ENCODE measurements at places on chromosomes 1 and 21.

DNA sequence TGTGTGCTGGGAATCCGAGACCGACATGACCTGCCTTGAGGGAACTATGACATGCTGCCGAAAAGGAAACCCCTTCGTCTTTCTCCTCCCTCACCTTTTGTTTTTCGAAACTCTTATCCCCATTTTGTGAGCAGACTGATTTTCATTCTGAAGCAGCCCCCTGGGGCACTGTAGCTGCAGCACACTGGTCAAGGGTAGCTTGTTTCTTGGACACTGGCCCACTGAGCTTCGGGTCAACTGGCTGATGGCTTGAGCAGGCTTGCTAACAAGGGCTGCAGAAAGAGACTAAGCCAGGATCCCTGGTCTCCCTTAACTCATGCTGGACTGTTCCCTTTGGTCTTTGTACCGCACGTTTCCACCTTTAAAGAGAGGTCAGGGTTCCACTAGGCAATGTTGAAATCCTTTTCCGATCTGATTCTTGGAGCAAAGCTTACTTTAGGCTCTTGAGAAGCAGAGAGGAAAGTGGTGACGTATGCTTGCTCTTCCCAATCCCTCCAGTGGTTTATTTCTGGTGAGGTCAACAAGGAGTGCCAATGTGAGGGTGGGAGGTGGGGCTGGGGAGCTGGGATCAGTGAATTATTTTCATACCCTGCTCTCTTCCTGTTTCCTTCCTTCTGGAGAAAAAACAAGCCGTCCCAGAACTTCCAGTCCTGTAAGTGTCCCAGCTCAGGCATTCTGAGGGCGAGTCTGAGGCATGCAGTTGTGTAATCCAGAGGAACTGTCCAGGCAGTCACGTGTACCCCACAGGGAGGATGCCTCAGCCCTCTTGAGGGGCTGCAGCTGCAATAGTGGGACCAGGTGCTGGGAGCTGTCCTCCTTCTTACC lies 7.6 kb downstream of the CYP4B1 start:
- DNase-seq: no peak

DNA sequence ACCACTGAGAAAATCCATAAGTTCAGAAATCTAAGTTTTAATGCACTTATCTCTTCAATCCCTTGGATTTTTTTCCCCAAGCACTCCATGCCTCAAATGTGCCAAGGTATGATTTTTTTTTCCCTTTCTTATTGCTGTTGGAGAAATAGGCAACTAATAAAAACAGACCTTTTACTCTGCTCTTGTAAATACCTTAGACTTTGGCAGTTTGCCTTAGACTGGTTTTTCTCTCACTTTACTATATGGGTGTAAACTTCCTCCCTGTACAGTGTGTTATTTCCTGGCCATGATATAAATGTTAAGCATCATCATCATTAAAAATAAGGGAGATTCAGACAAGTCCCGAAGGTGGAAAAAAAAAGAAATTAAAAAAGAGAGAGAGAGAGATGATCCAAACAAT lies 65.7 kb downstream of the LRRC8C start:
- no peak for DNase-seq

GRCh38 chr1:174940646-174941175 lies 59.0 kb upstream of the CACYBP start:
- DNase-seq: no peak

DNA sequence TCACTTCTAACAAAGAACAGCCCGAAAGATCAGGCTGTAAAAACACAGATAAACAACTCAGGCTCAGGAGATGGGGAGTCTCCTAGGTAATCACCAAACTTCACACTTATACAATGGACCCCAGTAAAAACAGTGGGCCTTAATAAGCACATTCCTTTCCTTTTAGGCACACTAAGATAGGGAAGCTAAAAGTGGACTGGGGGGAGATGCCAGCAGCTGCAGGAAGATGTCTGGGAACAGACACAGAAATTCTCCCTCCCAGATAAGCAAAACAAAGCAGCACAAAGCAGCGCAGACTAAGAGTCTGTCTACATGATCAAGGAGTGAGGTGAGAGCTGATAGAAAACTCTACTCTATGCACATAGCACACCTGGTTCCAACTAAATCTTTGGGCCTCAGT lies 29.0 kb upstream of the CTBS start:
- DNase-seq: no peak

- DNase-seq: no peak
These were observed 15.5 kb downstream of the TRIM33 start for GRCh38 chr1:114495486-114495885.

DNA sequence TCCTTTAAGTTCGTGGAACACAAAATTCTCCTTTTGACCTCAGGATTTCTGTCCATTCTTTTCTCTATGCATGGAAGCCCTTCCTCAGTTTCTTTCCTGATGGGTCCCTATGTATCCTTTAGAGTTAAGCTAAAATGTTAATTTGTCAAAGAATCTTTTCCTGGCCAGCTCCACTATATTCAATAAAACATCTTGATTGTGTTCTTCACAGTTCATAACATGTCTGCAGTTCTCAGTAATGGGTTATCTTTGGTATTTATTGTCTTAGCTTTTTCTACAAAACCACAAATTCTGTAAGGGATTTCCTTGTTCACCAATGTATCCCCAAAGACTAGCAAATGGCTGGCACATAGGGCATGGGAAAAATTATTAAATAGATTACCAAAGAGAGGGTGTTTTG lies 998.5 kb downstream of the ADGRL2 start:
- no peak for DNase-seq

DNA sequence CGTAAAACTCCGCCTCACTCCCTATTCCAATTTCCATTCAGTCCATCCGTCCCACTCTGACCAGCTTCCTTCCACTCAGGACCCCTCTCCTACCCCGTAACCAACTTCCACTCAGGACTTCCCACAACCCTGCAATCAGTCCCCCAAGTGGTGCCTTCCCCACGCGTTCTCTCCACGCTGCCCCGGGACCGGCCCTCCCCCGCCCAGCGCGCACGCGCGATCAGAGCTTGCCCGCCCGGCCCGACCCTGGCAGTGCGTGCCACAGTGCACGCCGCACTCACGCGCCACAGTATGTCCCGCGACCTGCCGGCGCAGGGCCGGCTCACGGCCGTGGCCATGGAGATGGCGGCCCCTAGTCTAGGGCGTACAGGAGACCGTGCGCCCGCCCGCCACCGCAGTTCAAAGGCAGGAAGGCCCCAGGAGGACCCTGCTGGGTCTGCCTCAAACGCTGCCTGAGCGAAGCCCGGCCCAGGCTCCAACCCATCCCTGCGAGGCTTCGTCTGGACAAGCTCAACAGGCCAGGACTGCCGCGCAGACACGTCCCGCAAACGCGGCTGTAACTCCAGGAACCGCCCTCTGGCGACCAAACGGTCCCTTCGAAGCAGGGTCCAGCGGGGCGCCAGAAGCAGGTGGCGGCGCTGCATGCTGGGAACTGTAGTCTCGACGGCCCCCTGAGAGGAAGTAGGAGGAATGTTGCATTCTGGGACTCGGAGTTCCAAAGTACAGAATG lies at the start of gene NDC1:
NDC1 (minus strand) TSS at position 373 of the 730 bp plus-strand sequence; CDS start at position 338, 35 bp downstream.
- DNase-seq: peak; percentile 94

DNA sequence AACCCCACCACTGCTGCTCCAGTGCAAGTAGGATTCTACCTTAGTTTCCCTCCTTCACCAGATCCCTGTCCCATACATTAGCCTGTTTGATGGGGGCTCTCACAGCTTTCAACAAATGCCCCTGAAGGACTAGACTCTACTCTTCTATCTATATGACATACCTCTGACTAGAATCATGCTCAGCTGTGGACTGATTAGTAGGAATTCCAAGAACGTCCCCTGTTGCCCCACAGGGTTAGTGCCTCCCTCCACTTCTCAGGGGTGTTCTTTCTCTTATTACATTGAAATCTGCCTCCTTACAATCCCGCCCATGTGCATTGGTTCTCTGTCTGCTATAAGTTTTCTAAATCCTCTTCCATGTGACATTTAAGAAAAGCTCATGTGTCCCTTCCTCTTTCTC lies 375.9 kb upstream of the DUSP10 start:
- no peak for DNase-seq

- no peak for DNase-seq
These were observed 549 bp downstream of the PARS2 start for GRCh38 chr1:54763816-54764132.

DNA sequence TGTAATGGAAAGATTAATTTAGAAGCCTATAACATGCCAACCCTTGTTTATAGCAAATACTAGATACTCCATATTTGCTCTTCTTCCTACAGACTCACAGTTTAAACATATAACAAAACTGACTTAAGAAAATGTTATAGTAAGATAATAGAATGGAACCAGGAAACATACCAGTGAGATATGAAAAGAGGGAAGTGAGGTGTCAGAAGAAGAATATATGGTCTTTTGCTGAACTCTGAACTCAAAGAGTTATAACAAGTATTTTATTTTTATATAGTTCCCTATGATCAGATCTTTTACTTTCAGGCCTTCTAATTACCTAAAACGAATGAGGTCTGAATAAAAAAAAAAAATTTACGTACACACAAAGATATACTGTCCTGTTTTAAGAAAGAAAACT lies 20.9 kb downstream of the TMED5 start:
- DNase-seq: no peak

DNA sequence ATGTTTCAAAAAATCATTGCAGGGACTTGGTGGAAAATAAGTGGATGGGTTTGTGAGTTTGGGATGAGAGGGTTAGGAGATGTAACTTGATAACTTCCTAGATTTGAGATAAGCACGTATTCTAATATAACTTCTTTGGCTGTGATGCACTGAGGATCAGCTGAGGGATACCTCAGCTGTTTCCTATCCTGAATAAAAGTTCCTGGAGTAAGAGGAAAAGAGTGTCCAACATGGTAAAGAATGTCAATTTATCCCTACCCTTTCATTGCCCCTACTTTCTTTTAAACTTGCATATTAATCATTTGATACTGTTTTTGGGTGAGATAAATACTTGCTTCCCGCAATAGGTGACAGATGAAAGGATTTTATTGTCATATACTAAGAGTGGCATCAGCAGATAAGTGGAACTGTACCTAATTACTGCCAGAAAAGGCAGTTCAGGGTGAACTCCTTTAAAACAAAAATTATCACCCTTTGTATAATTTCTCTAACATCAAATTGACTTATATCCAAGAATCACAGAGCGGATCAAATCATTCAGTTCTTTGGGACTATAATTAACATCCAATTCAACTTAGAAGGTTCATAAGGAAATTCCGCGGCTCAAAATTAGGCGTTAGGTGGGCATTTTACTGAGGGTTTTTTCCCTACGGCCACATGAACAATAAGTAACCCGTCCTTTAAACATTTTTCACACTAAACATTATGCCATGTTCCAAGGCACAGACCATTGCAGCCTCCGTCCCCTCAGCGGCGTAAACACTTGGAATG lies 1.4 kb upstream of the SUCO start:
- no peak for DNase-seq

GRCh38 chr1:96509951-96510350 lies 211.6 kb upstream of the PTBP2 start:
- no peak for DNase-seq

- no peak for DNase-seq
These were observed 114.1 kb downstream of the C1orf94 start for GRCh38 chr1:34290831-34291230.

- no peak for DNase-seq
These were observed 86.0 kb downstream of the CASZ1 start for GRCh38 chr1:10710489-10710888.

DNA sequence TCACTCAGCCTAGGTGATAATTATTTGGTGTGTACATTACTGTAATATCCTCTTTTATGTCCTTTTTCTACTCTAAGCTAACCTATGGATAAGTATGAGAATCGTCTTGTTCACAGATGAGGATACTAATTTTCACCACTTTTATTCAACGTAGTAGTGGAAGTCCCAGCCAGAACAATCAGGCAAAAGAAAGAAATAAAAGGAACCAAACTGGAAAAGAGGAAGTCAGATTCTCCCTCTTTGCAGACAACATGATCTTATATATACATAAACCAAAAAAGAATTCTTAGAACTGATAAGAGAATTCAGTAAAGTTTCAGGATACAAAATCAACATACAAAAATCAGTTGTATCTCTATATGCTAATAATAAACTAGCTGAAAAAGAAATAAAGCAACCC lies 12.6 kb upstream of the RGL1 start:
- DNase-seq: no peak

DNA sequence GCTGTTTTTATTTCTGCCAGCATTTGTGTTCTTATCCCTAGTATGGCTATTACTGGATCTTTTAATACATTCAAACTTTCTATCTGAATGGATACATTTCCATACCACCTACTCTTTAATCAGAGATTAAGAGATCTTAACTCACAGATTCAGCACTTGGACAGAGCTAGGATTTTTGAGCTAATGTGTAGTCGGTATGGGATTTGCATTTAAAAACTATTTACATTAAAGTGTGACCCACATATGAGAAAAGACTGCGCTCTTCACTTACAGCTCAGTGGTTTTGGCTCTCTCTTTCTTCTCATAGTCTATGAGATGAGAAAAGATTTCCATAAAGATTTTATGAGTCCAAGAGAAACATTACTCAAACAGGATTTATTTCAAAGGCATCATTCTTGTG lies 16.4 kb downstream of the HMGB4 start:
- DNase-seq: no peak

DNA sequence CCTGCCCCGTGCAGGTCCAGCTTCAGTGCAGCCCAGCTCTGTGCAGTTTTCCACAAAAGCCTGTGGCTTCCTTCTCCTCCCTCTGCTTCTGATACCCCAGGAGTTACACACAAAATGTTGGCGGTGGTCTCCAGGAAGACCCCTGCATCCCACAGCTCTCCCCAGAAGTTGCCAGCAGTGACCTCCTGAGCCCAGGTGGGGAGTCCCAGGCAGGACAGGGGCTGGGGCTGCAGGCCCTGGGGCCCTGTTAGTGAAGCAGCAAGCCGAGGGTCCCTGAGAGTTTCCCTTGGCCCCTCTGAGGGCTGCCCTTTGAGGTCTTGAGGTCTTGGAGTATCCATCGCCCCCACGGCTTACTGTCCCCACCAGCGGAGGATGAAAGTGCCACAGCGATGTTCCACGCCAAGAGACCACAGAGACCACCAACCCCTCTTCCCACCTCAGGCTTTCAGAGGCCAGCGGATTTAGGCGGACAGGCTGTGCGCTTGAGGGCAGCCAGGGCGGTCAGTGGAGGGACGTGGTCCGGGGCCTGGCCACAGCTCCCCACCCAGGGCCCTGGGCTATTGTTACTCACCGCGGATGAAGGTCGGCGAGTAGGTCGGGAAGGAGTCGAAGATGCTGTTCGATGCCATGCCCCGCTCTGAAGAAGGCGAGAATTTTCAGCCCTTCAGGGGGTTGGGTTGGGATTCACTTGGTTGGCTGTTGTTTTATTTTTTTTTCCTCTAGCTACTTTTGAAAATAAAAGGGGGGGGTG lies 34.0 kb upstream of the RUNX3 start:
- no peak for DNase-seq

GRCh38 chr21:45514311-45515021 lies 27.8 kb downstream of the SLC19A1 start:
- no peak for DNase-seq

All from GM12864 (cell line).